Activated CD8-positive, alpha-beta memory T cell treated with anti-CD3 and anti-CD28 coated beads, Interleukin-2, amount 10 ng/mL, durations not matched to agents 7 days and 5 days (primary cell): ENCODE measurements at places on chromosomes 5 and 9. TPM values are rescaled to one million over a fixed set of nuclear protein-coding genes. Genes with fewer than 3 reads are reported as not detected.

Gene PCDHB9
- total RNA-seq = not detected

DNA sequence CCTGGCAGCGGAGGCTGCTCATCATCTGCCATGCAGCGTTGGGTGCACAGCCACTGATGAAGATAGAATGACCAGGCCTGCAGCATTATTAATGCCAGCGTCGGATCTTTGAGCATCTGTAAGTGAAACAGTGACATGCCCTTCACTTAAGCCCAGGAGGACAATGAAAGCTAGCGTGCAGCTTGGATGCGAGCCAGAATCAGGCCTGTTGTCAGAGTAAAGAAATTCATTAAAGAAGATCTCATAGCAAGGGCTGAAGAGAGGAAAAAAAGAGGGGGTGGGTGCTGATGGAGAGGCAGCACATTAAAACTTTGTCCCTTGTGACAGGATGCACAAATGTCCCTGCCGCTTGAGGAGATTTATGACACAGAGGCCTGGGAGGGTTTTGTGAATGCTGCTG is 186.1 kb upstream of the MAST4 start:
- H3K4me1 ChIP-seq = no peaks in the 10 kb centered on the region
- no peak overlapping the region for H3K27ac ChIP-seq
- no peak overlapping the region for H3K4me3 ChIP-seq
- peaks cover 3% of the 10 kb centered on the region for H3K27me3 ChIP-seq
- no peaks in the 10 kb centered on the region for H3K36me3 ChIP-seq

- H3K36me3 ChIP-seq = no peaks in the 10 kb centered on the region
- H3K27ac ChIP-seq = peak overlapping the region; percentile 65
- peaks cover 64% of the 10 kb centered on the region for H3K27me3 ChIP-seq
- peak; percentile 48 for DNase-seq
- peaks cover 29% of the 10 kb centered on the region for H3K4me1 ChIP-seq
- H3K4me3 ChIP-seq = peak overlapping the region; percentile 87
Measured at GRCh38 chr9:74497748-74498620, 849 bp downstream of the RORB start.

DNA sequence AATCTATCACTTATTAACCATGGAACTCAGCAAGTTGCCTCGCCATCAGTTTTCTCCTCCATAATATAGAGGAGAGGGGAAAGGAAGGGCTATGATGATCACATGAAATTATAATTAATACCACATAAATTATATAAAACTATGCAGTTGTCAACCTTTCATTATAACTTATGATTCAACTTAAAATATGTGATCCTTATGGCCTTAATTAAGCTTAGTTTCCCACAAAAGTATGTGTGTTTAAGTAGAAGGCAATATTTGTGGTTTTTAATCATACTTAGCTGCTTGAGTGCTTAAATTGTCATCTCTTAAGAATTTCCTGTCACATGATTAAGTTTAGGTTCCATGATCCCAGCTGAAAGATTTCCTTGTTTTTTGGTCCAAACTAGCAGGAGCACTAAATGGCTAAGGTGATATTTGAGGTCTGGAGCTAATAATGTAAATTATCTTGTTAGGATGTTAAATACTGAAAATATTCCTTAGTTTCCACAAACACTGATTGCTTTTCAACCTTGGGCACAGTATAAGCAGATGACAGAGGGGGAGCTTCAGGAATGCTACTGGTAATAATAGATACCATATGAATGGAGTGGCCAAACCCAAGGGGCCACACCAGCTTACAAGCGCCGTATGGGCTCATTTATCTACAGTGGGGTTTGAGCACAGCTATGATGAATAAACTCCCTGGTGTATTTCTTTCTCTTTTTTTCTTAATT is 26.4 kb upstream of the F2R start:
- H3K4me3 ChIP-seq = no peak overlapping the region
- H3K4me1 ChIP-seq = peaks cover 26% of the 10 kb centered on the region
- no peak for DNase-seq
- H3K27ac ChIP-seq = no peak overlapping the region

DNA sequence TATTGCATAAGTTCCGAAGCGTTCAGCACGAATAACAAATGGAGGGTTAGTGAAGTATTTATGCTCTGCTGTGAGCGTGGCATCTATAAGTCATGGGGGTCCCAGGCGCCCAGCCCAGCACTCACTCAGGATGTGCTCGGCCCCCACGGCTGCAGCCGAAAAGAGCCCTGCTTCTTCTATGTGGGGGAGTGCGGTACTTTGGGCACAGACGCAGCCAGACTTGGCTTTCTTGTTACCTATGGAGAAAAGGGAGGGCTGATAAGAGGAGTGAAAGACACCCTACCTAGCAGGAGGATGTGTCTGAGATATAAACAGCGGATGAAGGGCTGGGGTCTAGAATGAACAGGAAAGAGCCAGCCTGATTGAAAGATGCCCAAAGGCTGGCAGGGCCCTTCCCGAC is 51.4 kb downstream of the MRPL36 start:
- no peaks in the 10 kb centered on the region for H3K27me3 ChIP-seq
- no peak overlapping the region for H3K4me3 ChIP-seq
- H3K27ac ChIP-seq = no peak overlapping the region
- H3K36me3 ChIP-seq = no peaks in the 10 kb centered on the region
- no peak for DNase-seq

DNA sequence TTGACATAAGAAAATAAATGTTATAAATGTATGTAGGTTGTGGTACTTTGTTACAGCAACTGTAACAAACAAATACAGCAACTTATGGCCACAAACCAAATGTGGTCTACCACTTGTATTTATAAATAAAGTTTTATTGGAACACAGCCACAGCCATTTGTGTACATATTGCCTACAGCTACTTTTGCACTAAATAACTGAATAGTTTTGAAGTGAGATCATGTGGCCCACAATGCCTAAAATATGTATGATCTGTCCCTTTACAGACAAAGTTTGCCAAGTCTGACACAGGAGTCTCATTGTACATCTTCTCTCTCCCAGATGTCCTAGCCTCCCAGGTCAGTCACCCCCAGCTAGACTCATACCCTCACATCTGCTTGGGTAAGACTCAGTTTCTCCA is 283.6 kb upstream of the PRDM9 start:
- no peak overlapping the region for H3K27ac ChIP-seq
- no peaks in the 10 kb centered on the region for H3K36me3 ChIP-seq
- no peaks in the 10 kb centered on the region for H3K27me3 ChIP-seq

- H3K36me3 ChIP-seq = no peaks in the 10 kb centered on the region
- H3K4me3 ChIP-seq = no peak overlapping the region
- H3K27ac ChIP-seq = no peak overlapping the region
- H3K27me3 ChIP-seq = peaks cover 5% of the 10 kb centered on the region
- no peak for DNase-seq
Measured at GRCh38 chr5:126680191-126680817, 79.6 kb downstream of the PHAX start.

DNA sequence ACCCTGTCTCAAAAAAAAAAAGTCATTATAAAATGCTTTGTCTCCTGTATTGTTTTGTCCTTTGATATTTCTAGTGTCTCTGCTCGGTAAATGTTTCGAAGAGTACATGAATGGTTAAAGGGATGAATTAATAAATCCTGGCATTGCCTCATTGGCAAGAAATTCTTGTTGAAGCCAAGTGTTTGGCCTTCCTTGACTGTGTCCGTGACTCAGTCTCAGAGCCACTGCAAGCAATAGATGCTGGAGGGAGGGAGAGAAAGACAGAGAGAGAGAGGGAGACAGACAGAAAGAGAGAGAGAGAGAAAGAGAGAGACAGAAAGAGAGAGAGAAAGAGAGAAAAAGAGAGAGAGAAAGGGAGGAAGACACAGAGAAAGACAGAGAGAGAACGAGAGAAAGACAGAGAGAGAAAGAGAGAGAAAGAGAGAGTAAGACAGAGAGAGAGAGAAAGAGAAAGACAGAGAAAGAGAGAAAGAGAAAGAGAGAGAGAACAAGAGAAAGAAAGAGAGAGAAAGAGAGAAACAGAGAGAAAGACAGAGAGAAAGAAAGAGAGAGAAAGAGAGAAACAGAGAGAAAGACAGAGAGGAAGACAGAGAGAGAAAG is 72.5 kb upstream of the RXRA start:
- no peak overlapping the region for H3K4me3 ChIP-seq
- H3K36me3 ChIP-seq = no peaks in the 10 kb centered on the region
- no peaks in the 10 kb centered on the region for H3K27me3 ChIP-seq
- no peaks in the 10 kb centered on the region for H3K4me1 ChIP-seq
- DNase-seq = no peak

Gene IL5
- total RNA-seq = 20.0 TPM

GRCh38 chr5:55232271-55232984 is 980 bp downstream of the CCNO start:
- H3K27ac ChIP-seq = peak overlapping the region; percentile 36
- DNase-seq = no peak
- peak overlapping the region; percentile 72 for H3K4me3 ChIP-seq
- H3K36me3 ChIP-seq = peaks cover 1% of the 10 kb centered on the region

DNA sequence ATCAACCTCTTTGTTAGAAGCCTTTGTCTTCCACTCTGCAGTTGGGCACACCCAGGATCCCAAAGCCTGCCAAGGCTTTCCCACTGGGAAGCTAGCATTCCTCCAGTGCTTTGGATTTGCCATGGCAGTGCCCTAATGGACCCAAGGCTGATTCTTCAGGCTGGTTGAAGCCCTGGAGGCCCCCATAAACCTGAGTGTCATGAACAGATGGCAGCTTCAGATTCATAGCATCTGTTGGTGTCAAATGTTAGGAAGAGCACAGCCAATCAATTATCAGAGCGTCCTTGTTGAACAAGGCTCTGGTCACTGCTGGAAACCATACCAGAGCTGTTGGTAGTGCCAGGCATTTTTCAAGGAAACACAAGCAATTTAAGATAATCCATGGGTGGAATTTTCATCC is 241.1 kb upstream of the KLF4 start:
- H3K4me3 ChIP-seq = no peak overlapping the region
- no peaks in the 10 kb centered on the region for H3K27me3 ChIP-seq
- no peak overlapping the region for H3K27ac ChIP-seq
- H3K4me1 ChIP-seq = no peaks in the 10 kb centered on the region
- DNase-seq = no peak

GRCh38 chr5:78690253-78690972 is 41.8 kb upstream of the LHFPL2 start:
- DNase-seq = no peak
- H3K4me3 ChIP-seq = no peak overlapping the region
- peaks cover 38% of the 10 kb centered on the region for H3K27me3 ChIP-seq
- no peaks in the 10 kb centered on the region for H3K36me3 ChIP-seq
- no peak overlapping the region for H3K27ac ChIP-seq

Gene SPINK13
- total RNA-seq = not detected

Gene FLT4
- 2.8 TPM for total RNA-seq

DNA sequence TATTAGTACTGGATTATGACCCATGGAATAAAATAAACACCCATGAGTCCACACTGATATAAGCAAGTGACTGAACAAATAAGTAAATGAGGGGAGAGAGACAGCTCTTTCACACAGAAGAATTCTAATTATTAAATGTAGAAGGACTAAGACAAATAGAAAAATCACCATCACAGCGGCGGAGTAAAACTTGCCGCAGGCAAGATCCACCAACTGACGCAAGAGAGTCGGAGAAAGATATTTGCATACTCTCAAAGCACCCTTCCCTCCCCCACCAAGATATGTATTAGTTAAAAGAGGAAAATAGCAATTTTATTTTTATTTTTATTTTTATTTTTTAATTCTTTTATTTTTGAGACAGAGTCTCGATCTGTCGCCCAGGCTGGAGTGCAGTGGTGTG is 14.6 kb upstream of the N4BP3 start:
- no peak for DNase-seq
- no peaks in the 10 kb centered on the region for H3K36me3 ChIP-seq

DNA sequence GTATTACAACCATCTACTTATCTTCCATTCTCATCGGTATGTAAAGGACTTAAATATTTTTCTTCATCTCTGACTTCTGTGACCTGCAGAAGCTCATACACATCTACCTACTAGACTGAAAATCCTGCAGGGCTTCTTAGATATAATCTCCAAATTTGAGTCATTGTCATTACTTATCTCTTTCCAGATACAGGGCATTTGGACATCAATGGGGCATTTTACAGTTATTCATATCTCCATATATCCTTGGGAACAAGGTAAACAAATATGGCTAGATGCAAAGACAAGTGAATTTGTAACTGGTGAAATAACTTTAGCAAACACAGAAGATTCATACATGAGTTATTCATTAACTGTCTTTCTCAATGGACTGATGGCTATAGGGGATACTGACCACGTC is 37.7 kb upstream of the IL7R start:
- no peaks in the 10 kb centered on the region for H3K27me3 ChIP-seq
- no peak overlapping the region for H3K27ac ChIP-seq
- peaks cover 59% of the 10 kb centered on the region for H3K4me1 ChIP-seq
- H3K36me3 ChIP-seq = peaks cover 2% of the 10 kb centered on the region
- H3K4me3 ChIP-seq = no peak overlapping the region

GRCh38 chr5:2011481-2012411 is 129.0 kb upstream of the IRX4 start:
- H3K27me3 ChIP-seq = no peaks in the 10 kb centered on the region
- no peak overlapping the region for H3K4me3 ChIP-seq
- H3K4me1 ChIP-seq = no peaks in the 10 kb centered on the region
- no peak overlapping the region for H3K27ac ChIP-seq
- DNase-seq = peak; percentile 16

DNA sequence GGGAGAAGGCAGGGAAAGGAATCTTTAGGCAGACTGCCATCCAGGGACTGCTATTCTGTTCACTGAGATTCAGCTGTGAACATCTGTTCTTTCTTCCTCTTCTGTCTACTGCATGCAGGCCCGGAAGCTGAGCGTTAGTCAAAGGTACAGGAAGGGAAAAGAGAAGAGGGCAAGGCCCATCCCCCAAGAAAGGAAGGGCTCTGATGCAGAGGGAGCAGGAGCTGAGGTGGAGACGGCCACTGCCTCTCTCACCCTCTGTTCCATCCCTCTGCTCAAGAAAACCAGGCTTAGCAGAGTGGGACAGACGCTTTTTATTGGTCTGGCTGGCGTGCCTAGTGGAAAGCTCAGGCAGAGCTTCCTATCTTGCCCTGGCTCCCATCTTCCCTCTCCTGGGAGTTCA is 57.6 kb downstream of the PFDN1 start:
- no peaks in the 10 kb centered on the region for H3K27me3 ChIP-seq
- no peak overlapping the region for H3K4me3 ChIP-seq
- H3K27ac ChIP-seq = peak overlapping the region; percentile 58

Gene SURF6
- total RNA-seq = 16.5 TPM

DNA sequence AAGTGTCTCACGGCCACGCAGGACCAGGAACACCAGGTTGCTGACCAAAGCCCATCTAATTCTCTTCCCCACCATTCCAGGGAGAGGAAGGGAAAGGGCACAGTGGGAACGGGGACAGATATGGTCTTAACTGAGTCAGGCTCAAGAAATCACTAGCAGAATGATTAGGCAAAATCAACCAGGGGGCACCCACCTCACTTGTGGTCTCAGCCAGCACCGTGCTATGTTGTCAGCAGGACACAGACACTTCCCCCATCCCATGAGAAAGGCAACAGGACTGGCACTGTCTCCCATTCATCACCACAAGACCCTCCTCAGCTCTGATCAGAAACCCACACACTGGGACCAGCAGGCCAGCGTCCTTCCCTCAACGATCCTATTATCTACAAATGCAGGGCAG is 2.9 kb downstream of the BICD2 start:
- H3K4me1 ChIP-seq = peaks cover 43% of the 10 kb centered on the region
- H3K36me3 ChIP-seq = peaks cover 2% of the 10 kb centered on the region
- no peak overlapping the region for H3K27ac ChIP-seq
- DNase-seq = no peak
- H3K4me3 ChIP-seq = no peak overlapping the region

Gene PCDHB14
- not detected for total RNA-seq
